Activated CD4-positive, alpha-beta T cell treated with anti-CD3 and anti-CD28 coated beads, Interleukin-2, amount 50 U/mL, for 4 hours (primary cell): ENCODE measurements at places on chromosomes 3 and 15.

DNA sequence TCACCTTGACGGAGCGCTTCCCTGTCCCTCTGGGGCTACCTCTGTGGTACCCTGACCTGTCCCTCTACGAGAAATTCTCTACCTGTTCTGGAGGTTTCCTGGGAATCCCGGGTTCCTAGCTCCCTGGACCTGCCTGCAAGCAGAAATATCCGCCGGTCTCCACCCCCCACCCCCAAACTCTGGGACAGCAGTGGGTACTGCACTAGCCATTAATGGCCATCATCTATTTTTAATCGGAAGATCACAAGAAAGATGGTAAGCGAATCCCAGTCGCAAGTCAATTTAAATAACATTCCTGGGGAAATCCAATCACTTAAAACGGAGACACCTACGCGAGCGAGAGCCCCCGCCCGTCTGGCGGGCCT lies 429 bp upstream of the C3orf80 start:
- no peak for DNase-seq

DNA sequence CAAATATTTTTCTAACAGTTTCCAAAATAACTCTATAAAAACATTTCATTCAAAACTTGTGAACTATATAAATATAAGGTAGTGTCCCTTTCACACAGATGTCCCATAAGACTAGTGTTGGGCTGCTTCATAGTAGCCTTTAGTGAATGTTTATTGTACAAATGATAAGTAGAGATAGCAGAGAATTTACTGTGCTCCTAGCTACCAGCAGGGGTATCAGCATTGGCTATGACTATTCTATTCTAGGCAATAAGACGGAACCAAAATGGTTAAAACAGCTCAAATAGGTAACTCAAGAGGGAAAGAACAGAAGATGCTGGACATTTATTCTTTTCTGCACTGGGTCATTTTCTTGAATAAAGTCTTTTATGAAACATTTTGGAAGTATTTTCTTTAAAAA lies 22.6 kb downstream of the SERPINI2 start:
- no peak for DNase-seq

DNA sequence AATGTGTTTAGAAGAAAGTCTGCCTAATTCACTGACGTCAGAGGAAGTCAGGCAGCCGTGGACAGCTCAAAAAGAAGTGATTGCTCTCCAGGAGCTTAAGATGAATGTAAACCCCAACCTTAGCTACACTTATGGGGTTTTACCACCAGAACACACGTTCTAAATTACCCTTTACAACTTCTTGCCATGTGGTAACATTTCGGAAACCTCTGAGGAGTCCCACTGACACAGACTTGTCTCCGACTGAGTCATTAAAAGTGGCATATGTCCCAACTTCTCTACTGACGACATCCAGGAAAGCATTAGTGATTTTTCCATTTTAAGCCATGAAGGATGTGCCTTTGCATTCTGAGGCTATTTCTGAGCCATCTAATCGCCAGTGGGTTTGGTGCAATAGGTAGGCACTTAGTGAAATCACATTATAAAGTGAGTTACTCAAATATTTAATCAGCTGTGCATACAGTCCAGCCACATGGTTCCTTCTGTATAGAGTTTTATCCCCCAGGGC lies 32.4 kb downstream of the C2CD4A start:
- no peak for DNase-seq

DNA sequence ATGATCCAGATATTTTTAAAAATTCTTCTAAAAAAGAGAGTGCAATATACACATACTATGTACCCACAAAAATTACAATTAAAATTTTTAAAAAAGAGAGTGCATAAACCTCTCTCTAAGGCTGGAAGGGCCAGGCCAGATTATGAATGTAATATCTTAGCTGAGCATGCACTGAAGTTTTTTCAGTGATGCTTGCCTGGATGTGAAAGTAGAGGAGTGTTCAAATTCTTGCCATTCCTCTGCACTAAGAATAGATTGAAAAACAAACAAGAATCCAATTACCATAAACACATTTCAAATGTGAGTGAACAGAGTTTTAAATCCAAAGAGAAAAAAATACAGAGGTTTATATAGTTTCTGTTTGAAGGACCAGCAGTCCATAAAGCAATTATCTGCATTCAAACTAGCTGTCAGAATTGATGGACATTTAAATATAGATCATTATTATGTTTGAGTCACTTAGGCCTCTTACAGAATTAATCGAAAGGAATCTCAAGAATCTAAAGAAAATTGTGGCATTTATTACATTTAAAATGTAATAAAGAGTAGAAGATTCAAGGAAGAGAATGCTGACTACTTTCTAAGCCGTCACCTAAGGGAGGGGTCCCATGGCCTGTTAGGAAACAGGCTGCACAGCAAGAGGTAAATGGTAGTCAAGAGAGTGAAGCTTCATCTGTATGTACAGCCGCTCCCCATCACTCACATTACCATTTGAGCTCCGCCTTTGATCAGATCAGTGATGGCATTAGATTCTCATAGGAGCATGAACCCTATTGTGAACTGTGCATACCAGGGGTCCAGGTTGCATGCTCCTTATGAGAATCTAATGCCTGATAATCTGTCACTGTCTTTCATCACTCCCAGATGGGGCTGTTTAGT lies 159.3 kb upstream of the MDFIC2 start:
- no peak for DNase-seq

GRCh38 chr3:159857840-159858239 lies 130.8 kb upstream of the IL12A start:
- no peak for DNase-seq

DNA sequence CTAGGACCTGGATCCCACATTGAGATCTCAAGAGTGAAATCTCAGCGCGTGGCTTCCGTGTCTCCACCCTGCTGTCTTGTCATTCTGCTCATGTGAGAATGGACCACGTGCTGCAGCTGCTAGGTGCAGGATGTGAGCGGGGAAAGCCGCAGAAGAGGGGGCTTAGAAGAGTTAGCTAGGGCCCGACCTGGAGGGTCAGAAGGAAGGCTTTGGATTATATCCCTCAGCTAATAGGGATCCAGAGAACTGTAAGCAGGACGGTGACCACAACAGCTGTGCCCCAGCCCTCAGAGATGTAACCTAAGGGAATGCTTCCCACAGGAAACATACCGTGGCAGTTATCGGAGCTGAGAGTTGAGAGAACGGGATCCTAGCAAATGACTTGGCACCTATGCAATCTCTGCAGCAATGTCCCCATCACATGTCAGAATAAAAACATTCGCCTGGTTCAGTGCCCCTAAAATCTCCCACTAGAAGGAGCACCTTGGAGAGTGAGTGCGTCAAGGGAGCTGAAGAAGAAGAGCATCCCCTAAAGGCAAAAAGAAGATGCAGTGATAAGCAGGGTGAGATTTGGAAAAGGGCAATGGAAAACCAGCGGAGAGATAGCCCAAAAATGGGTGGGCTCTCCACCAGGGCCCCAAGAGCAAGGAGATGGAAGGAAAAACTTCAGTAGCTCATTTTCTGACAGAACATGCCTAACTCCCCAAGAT lies 76.9 kb upstream of the ST8SIA2 start:
- no peak for DNase-seq

- DNase-seq: no peak
These were observed 8.0 kb upstream of the B3GNT5 start for GRCh38 chr3:183244981-183245476.

GRCh38 chr3:154889227-154889634 lies 190.9 kb upstream of the MME start:
- no peak for DNase-seq

- no peak for DNase-seq
These were observed 28.1 kb upstream of the ELP6 start for GRCh38 chr3:47541583-47542108.

DNA sequence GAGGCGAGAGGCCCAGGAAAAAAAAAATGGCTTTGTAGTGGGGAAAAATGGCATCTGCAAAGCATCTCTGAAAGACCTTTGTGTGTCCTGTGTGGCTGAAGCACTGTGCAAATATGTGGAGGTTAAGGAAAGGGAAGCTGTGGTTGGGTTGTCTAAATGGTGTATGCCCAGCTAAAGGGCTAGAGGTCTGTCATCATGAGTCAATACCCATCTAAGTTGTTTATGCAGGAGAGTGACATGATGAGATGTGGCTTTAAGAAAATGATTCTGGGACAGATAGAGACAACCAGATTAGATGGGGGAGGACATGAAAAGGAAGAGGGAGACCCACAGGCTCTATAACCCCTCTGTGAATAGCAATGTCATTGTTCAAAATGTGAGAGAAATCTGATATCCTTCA lies 280.7 kb downstream of the MFSD1 start:
- DNase-seq: no peak

GRCh38 chr15:69652293-69652692 lies 199.7 kb downstream of the RPLP1 start:
- no peak for DNase-seq

GRCh38 chr15:80929225-80929624 lies 60.4 kb downstream of the MESD start:
- no peak for DNase-seq

DNA sequence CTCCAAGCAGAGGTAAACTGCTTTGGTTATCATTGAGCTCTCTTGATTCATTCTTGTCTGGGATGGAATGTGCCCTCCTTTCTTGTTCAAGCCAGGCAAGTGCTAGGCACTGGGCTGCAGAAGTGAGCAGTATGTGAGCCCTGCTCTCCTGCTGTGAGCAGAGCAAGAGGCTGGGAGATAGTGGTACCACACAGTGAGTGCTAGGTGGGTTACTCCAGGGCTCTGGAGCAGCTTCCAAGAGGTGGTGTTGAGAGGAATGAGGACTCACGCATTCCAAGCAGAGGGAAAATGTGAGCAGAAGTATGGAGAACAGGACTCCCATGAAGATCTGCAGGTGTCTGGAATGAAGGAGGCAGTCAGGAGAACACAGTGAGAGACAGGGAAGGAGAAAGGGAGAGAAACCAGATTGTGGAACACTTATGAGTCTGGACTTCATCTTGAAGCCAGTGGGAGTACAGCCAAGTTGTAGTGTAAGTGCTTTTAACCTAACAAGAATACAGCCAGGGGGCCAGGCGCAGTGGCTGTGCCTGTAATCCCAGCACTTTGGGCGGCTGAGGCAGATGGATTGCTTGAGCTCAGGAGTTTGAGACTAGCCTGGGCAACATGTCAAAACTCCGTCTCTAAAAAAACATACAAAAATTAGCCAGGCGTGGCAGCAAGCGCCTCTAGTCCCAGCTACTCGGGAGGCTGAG lies 199.9 kb upstream of the CTDSPL start:
- no peak for DNase-seq

GRCh38 chr3:182738583-182739411 lies 54.5 kb upstream of the ATP11B start:
- no peak for DNase-seq

- DNase-seq: no peak
These were observed 3.3 kb upstream of the GMNC start for GRCh38 chr3:190865828-190866227.

DNA sequence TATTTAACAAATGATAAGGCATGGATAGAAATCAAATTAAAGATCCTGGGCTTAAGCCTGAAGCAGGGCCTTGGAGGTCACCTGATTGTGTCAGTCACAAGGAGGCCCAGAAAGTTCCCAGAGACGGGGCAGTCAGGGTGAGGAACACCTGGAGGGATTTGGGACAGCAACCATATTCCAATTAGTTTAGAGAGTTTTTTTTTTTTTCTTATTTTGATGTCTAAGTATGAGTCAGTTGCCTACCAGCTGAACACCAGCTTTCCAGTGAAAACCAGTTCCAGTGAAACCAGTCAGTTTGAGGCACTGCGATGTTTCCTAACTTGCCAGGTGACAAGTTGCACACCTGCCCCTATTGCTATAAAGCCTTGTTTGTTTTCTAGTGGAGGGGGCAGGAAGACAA lies 350.7 kb upstream of the AZI2 start:
- no peak for DNase-seq

- DNase-seq: peak; percentile 21
These were observed 35.9 kb downstream of the HMCES start for GRCh38 chr3:129314386-129315222.

DNA sequence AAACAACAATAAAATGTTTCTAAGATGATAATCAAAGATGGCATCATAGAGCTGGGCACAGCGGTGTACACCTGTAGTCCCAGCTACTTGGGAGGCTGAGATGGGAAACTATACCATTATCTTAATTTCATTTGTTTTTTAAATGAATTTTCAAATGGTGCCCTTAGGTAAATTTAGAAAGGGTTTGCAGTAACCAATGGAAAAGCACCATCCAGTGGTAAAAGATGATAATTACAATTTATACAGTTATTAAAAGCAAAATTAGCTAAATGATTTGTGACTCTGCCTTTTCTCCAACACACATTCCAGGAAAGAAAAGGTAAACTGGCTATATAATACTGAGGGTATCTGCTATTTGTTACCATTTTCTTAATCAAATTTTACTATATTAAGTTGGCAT lies 14.4 kb upstream of the ANKRD28 start:
- DNase-seq: no peak

GRCh38 chr3:185153171-185153771 lies 411 bp upstream of the C3orf70 start:
- no peak for DNase-seq

DNA sequence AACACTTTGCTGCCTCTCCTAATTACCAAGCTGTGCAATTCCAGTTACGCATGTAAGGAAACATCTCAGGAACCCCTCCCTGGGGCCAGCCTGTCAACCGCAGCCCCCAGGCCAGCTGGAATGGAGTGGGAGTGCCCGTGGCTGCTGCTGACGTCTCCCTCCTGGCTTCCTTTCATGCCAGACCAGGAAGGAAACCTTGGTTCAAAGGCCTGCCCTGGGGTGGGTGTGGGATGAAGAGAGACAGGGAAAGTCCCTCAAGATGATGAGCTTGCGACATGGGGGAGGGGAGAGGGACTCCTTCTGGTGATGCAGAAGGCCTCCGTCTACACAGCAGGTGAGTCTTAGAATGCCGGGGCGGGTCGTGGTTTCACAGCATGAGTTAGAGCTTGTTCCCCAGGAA lies 11.4 kb upstream of the CYP11A1 start:
- DNase-seq: peak; percentile 75

DNA sequence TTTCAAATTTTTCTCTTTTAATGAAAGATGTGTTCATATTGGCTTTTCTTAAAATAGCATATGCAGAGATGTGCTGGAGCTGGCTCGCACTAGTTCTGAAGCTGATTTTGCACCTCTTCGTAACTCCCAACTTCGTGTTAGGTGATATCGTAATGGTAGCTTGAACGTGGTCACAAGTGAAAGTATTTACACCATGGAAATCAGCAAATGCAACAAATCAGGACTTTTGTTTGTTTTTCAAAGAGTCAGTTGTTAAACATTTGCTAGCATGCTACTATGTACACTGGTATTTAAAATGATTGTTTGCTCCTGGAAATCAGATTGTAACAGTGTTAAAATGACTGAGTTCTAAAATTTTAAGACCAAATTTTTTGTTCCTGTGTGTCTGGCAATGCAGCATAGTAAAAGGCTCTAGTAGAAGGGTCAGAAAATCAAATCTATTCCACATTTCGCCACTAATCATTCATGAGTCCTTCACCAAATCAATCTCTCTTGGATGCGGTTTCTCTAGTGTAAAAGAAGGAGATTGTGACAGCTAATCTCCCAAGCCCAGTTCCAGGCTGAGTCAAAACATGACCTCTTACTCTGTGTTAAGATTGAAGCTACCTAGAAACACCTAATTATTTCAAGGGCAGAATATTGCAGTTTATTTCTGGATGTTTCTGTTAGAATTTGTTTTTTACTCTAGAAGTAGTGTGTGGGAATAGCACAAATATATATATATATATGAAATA lies 34.3 kb upstream of the CMC1 start:
- no peak for DNase-seq
